ENCODE measurements at places on chromosomes 11 and 22. TPM values are rescaled to one million over a fixed set of nuclear protein-coding genes. Genes with fewer than 3 reads are reported as not detected.

The JHY gene
- total RNA-seq, result 3.1 TPM

The IGF2 gene
- total RNA-seq, result 0.15 TPM

The BDNF gene
- 78.3 TPM for total RNA-seq

The LDHA gene
- total RNA-seq, result 1,096 TPM

The ASCL2 gene
- not detected for total RNA-seq
